ENCODE measurements at places on chromosomes 12 and 14.
A peak's percentile ranks its signal among the peaks of the same experiment; 100 is the strongest.

- DNase-seq = no peak
Measured at GRCh38 chr12:90181216-90181615, 472.6 kb upstream of the ATP2B1 start.

- no peak for DNase-seq
Measured at GRCh38 chr12:50636505-50636904, 127.4 kb upstream of the ATF1 start.

DNA sequence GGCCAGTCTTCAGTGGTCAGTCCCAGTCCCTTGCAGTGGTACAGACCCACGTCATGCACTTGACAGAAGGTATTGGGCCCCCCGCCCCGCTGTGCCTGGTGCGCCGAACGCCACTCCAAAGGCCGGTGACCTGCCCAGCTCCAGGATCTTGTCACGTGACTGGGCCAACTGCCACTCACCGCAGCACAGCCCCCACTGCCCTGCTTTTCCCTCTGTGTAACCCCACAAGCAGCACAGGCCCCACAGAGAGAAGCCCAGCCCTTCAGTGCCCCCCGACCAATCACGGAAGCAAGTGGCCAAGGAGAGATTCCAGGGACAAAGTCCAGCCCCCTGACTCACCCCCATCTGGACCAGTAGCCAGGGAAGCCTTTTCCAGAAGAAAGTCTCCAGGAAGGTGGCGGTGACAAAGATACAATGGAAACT is 498 bp downstream of the GPR132 start:
- DNase-seq = no peak

DNA sequence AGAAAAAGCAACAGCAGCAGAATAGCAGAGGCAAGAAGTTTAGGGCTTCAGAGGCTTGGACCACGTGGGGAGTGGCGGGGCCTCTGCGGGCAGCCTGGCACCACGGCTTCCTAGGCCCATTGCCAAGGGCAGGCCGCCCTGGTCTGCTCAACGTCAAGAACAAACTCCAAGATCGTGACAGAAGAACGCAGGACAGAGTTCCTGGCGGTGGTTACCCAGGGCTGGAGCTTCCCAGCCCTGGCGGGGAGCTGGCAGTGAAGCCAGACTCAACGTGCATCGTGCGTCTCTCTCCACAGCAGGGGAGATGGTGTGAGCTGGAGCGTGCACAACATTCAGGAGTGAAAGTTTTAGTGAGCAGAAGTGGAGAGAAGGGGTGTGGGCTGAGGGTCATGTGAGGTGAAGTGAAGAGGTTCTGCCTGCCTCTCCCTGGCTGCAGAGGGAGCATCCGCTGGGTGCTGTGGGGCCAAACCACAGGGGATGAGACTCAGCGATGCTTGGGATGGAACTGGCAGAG is 13.9 kb upstream of the CACNA2D4 start:
- DNase-seq = no peak

DNA sequence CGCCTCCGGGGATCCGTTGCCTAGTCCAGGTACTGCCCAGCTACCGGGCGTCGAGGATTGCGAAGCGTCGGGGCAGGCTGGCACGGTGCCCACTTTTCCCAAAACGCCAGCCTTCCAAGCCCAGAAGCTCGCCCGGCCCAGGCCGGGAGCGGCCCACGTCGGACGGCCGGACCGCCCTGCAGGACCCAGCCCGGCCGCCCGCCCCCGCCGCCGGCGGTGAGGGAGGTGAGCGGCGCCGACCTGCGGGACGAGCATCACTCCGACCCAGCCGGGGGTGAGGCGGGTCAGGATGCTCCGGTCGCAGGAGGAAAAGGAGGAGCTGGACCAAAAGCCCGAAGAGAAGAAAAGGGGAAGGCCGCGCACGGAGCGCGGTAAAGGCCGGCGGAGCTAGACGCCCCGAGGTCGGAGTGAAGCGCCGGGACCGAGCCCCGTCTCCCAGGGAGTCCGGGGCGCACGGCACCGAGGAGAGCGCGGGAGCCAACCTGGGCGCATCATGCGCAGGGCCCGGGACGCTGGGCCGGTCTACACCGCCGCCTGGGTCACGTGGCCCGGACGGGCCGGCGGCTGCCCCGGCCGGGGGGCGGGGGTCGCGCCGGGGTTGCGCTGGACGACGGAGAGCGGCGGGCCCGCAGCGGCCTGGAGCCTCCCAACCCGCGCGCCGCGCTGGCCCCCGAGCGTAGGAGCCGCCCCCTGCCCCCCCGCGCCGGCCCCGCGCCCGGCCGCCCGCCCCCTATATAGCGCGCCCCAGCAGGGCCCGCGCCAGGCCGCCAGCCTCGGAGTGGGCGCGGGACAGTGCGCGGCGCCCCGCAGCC is at the start of gene AQP5:
Gene AQP5, plus strand, starts transcription at position 762 of the 812 bp plus-strand sequence. CDS start 146 bp downstream, outside the sequence.
- DNase-seq = no peak

GRCh38 chr14:94292872-94293577 is at the start of gene SERPINA10:
Gene SERPINA10, minus strand, starts transcription at chr14:94293268. Its CDS starts 2,675 bp downstream, at chr14:94290593.
- no peak for DNase-seq

GRCh38 chr12:24840046-24840800 is 108.7 kb downstream of the BCAT1 start:
- no peak for DNase-seq

GRCh38 chr12:496736-497135 is 37.0 kb downstream of the B4GALNT3 start:
- DNase-seq = no peak

DNA sequence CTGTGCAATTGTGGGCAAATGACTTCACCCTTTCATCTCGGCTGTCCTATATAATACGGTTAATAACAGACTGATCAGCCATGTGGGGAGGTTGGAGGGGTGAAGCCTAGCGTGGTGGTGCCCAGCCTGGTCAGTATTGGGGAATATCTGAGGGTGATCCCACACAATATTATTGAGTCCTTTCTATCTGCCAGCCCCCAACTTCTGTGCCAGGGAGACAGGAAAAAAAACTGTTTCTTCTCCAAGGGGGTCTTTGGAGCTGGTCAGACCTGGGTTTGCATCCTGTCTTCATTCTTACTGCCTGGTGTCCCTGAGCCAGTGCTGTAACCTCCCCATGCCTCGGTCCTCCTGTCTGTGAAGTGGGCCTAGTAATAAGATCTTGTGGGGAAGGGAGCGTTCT is 6.5 kb downstream of the CYP46A1 start:
- no peak for DNase-seq

DNA sequence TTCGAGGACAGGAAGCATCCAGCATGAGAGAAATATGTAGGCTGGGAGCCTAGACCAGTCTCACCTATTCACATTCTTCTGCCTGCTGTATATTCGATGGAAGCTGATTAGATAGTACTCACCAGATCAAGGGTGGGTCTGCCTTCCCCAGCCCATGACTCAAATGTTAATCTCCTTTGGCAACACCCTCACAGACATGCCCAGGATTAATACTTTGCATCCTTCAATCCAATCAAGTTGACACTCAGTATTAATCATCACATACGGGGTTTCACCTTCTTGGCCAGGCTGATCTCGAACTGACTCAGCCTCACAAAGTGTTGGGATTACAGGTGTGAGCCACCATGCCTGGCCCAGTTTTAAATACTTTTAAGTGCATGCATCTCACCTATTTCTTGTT is 30.5 kb upstream of the SLC10A1 start:
- DNase-seq = no peak

DNA sequence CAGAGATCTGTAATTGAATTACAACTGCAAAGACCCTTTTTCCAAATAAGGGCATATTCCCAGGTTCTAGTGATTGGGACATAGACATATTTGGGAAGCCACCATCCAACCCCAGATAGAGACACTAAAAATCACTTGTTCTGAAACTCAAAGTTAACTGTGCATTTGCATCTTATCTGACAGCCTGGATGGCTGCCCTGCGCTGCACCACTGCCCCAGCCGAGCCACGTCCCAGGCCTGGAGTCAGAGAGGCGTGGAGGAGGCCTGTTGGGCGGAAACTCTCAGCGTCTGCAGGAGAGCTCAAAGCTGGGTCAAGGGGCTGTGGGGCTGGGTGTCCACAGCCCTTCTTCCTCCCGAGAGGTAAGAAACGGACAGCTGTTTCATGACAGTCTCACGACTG is 124.4 kb downstream of the RIMBP2 start:
- DNase-seq = no peak

DNA sequence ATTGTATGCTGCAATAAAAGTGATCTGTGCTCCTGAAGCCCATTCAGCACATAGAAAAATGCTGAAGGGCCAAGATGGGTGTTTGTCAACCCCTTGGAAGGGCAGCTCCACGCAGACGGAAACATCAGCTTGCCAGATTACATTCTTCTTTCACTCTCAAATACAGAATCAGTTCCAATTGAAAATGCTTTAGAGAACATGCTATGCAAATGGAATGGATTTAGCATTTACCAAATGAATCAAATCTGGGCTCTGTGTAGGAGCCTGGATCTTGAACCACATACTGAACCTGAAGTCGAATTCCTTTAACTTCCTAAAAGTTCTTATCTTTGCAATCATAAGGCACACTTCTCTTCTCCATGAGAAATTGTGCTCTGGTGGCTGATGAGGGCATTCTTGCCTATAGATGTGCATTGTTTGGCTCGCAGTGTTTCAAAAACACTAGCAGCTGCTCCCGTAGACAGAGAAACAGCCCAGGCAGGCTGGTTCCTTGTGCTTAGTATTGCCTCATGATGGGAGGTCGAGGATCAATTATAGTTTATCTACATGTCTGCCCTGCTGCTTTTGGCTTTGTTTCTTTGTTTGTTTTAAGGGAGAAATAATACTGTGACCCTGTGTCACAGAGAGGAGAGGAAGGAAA is 489.8 kb upstream of the FLRT2 start:
- peak; percentile 4 for DNase-seq

DNA sequence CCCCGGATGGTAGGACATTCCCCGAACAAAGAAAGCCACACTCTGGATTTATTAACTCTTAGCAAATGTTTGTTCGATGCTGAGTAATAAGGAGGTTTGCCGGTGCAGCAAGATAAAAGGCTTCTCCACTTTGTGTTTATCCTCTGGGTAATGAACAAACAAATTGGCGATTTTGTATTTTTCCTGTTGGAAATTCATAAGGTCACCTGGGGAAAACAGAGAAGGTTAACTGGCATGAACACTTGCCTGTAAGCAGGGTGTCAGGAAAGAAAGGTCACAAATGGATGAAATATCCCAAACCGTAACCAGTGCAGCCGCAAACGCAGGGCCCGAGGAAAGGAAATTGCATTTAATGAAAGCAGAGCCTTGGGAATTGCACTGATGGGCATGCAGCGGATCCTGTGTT is 132.8 kb downstream of the RMST start:
- DNase-seq = no peak

DNA sequence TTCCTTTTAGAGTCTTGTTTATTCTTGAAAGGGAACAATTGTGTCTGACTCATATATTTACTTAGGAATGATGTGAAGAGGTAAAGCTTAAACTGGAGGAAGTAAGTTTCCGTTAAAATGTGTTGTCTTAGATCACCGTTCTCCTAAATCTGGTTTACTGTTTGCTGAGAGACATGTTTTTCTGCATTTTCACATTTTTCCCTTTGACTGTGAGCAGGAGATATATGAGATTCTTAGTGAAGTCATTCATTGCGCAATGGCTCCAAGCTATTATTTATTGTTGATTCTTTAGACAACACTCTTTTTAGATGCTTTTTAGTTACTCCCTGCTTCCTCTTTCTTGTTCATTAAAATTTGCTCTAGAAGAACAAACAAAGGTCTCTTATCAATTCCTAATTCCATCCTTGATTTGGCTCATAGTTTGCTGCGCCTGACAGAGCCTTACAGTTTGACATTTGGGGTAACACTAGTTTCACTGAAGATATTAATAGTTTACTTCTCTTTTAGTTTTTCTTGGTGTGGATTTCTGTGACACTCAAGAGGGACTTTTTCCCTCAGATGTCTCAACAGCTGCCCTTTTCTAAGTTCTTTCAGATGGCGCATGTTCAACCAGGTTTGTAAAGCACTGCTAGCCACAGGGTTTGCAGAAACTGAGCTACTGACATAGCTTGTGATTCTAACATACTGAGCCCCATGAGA is 11.4 kb downstream of the CLECL1 start:
- DNase-seq = no peak

DNA sequence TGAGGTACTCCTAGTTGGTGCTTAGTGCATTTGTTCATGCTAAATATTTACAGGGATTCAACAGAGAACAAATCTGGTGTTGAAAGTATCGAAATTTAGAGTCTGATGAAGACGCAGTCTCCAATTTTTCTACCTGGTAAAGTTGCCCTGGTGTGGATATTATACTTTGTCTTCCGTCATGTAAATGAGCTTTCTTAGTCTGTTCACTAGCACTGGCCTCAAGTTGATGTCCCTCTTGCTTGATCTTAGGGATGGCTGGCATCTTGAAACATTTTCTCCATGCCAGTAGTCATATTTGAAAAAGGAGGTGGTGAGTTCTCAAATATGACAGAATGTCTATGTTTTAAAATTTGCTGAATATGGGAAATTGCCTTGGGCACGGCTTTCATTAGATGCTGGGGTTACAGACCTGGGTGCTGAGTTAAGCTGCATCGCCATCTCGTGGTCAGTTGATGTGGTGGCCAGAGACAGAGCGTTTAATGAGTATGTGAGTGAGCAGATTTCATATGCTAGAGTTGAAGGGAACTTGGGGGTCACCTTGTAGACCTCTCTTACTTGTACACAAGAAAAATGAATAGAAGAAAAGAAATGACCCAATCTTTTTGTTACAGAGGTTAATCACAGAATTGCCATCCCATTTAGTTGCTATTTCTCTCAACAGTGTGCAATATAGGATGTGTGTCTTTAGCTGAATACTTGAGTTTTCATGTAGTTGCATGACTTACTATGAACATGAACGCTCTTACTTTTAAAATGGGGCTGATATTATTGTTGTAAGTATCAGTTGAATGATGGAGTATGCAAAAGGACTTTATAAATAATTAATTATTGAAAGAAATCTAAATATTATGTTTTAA is 172.8 kb upstream of the DCN start:
- DNase-seq = peak; percentile 61

DNA sequence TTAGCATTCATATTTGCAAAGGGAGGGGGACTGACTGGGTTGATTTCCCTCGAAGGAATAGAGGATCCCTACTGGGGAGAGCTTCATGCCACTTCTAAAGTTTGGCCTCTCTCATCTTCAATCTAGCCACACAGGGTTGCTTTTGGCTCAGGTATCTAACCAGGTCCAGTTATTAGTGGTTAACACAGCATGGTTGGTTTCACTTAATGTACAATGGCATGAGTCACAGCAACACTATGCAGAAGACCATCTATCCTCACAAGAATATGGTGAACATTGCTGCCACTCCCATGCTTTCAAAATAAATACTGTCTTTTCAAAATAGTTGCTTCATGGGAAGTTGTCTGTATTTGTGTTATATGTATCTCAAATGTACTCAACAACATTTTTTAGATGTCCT is 6.6 kb upstream of the RAB3IP start:
- no peak for DNase-seq

GRCh38 chr12:122062832-122063693 is 15.5 kb upstream of the MLXIP start:
- DNase-seq = peak; percentile 22
